Karpas-422 (cell line): ENCODE measurements at places on chromosomes 11 and 22. TPM values are rescaled to one million over a fixed set of nuclear protein-coding genes. Genes with fewer than 3 reads are reported as not detected.
A peak's percentile ranks its signal among the peaks of the same experiment; 100 is the strongest.

The TIMM8B gene
- total RNA-seq: 53.3 and 73.4 TPM in 2 replicates

The OR9I1 gene
- not detected in 2 replicates for total RNA-seq

The MS4A6E gene
- total RNA-seq: not detected in 2 replicates

The ZNRF3 gene
- total RNA-seq: 0.04 and 0.19 TPM in 2 replicates

The OR8G1 gene
- total RNA-seq: not detected in 2 replicates

The UCP3 gene
- total RNA-seq: 3.0 and 4.0 TPM in 2 replicates

The OR4A16 gene
- total RNA-seq: not detected in 2 replicates

The RAG2 gene
- not detected in 2 replicates for total RNA-seq

DNA sequence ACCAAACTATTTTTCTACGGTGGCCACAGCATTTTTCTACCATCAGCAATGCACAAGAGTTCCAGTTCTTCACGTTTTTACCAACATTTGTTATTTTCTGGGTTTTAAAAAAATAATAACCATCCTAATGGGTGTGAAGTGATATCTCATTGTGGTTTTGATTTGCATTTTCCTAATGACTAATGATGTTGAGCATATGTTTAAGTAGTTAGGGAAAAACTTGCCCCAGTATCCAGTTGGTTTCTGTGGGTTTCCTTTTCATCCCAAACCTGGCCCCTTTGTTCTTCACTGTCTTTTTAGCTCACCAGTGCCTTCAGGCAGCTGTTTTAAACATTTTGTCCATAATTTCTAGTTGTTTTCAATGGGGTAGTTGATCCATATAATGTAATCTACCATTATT lies 14.7 kb upstream of the PTS start:
- no peaks in the 10 kb centered on the region for H3K36me3 ChIP-seq
- H3K27ac ChIP-seq: no peak overlapping the region
- DNase-seq: no peak
- H3K4me3 ChIP-seq: no peak overlapping the region
- H3K4me1 ChIP-seq: no peaks in the 10 kb centered on the region

- H3K4me3 ChIP-seq: no peak overlapping the region
- H3K27ac ChIP-seq: no peak overlapping the region
- H3K4me1 ChIP-seq: no peaks in the 10 kb centered on the region
- no peaks in the 10 kb centered on the region for H3K27me3 ChIP-seq
- no peak for DNase-seq
- H3K36me3 ChIP-seq: peaks cover 43% of the 10 kb centered on the region
Observed at GRCh38 chr22:46893281-46894020, 131.0 kb downstream of the TBC1D22A start.

DNA sequence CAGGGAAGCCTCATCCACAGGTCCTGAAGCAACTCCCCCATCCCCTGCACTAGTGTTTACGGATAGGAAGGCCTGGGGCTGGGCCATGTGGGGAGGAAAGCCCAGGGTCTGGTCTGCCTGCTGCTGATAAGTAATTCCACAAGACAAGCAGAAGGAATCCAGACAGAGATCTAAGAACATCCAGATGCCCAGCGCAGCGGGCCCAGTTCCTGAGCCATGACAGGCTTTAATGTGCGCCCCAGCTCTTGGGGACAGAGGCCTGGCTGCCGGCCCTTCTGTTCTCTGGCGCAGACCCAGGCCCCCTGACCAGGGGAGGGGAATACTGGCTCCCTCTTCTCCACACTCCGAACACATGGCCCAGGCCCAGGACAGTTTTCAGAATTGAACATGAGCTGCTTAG lies 28.8 kb upstream of the ETS1 start:
- no peak overlapping the region for H3K4me3 ChIP-seq
- H3K27me3 ChIP-seq: no peaks in the 10 kb centered on the region
- DNase-seq: no peak
- H3K27ac ChIP-seq: no peak overlapping the region

GRCh38 chr22:30516273-30516672 lies 10.8 kb upstream of the SEC14L4 start:
- no peak overlapping the region for H3K27ac ChIP-seq
- H3K4me1 ChIP-seq: no peaks in the 10 kb centered on the region
- no peak for DNase-seq
- H3K27me3 ChIP-seq: no peaks in the 10 kb centered on the region
- no peak overlapping the region for H3K4me3 ChIP-seq

GRCh38 chr11:38345286-38345685 lies 1747.2 kb upstream of the RAG2 start:
- no peak overlapping the region for H3K4me3 ChIP-seq
- H3K4me1 ChIP-seq: no peaks in the 10 kb centered on the region
- DNase-seq: no peak

- no peaks in the 10 kb centered on the region for H3K36me3 ChIP-seq
- no peaks in the 10 kb centered on the region for H3K4me1 ChIP-seq
- no peak overlapping the region for H3K4me3 ChIP-seq
- no peaks in the 10 kb centered on the region for H3K27me3 ChIP-seq
- DNase-seq: no peak
- H3K27ac ChIP-seq: no peak overlapping the region
Observed at GRCh38 chr11:376531-377173, 7.4 kb downstream of the B4GALNT4 start.

DNA sequence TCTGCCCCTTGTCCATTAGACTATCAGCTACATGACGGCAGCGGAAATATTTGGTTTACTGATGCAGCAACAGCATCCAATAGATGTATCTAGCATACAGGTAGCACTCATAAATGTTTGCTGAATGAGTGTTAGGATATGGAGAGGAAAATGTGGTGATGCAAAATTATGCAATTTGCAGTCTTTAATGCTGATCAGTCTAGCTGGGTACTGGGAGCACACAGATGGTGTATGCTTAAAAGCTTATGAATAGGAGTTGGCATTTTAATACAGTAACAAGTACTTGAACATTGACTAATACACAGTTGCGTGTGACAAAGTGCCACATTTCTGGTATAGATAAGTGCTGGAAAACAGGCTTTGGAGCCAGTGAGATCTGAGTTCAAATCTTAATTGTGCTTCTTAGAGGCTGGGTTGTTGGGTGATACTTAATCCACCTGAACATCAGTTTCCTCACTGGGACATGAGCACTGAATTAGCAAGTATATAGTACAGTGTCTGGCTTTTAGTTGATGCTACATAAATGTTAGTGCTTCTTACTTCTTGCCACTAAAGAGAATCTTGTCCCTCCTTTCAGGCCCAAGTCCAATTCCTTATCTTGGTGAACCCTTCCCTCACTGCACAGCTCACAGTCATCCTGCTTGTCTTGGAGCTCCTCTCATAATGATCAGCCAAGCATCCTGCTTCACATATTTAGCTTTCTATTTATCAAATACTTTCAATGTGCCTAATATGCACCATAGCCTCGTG lies 99.6 kb downstream of the TIMP3 start:
- DNase-seq: no peak
- no peaks in the 10 kb centered on the region for H3K36me3 ChIP-seq
- H3K4me1 ChIP-seq: no peaks in the 10 kb centered on the region
- no peak overlapping the region for H3K27ac ChIP-seq

- no peak for DNase-seq
- peaks cover 81% of the 10 kb centered on the region for H3K4me1 ChIP-seq
- no peaks in the 10 kb centered on the region for H3K27me3 ChIP-seq
- H3K27ac ChIP-seq: peak overlapping the region; percentile 96
Observed at GRCh38 chr11:47852053-47852452, 3.9 kb upstream of the NUP160 start.

DNA sequence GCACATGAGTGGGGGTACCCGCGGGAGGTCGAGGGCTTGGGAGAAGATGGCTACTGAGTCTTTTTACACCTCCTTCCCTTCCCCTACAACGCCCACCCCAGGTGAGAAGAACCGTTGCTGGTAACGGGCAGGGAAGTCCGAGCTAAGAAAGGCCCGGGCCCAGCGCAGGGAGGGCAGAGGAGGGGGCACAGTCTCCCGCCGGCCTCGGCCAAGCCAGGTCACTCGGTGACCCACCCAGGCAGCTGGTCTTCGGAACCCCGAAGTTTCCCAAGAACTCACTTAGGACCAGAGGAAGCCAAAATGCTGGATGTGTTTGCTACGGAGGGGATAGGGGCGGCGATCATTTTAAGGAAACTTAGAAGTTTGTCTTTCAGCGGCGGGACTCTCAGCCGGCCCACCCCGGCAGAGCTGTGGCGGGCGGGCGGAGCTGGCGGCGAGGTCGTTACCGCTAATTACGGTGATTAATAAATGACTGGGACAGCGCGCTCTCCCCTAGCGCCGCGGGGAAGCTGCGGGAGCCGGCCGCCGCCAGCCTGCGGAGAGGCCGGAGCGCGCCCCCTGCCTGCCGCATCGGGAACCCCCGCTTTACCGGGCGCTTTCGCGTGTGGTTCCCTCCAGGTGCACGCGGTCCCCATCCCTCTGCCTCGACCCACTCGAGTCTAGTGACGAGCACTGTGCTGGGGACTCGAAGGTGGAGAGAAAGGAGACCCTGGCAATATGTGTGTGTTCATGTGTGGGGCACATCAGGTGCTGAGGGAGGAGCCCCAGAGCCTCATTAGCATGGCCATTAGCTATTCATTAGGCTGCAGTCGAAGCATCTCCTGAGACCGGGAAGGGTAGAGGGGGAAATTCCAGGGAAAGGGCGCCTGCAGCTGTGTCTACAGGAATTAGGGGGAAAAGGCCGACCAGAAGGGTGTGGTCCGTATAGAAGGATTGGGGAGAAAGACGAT lies 945 bp downstream of the ROBO3 start:
- H3K27ac ChIP-seq: no peak overlapping the region
- H3K36me3 ChIP-seq: no peaks in the 10 kb centered on the region
- H3K27me3 ChIP-seq: no peaks in the 10 kb centered on the region
- no peak for DNase-seq
- no peak overlapping the region for H3K4me3 ChIP-seq

DNA sequence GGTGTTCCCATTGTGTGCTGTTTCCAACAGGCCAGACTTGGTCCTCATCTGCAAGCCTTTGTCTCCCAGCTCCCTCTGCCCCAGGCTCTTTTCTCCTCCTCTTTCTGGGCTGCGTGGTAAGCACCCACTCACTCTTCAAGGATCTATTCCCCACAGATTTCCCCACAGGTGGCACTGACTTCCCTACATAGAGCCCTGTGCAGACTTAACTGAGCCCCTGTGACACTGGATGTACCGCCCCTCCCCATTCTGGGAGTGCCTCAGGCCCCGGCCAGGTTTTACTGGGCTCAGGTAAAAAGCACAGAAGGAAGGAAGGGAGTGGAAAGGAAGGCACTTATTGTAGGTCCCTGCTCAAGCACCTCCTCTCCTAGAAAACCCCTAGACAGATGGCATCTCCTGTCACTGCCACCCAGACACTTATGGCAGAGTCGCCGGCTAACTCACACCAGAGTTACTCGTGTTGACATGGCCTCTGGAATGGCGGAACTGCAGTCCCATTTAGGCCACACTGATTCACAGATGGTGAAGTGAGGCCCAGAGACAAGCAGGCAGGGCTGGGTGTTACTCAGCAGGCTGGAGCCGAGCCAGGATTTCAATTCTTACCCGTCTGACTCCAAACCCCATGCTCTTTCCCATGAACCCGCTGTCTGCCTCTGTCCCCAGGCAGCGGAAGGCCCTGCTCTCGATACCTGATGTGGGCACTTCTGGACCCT lies 47.2 kb downstream of the LRRC32 start:
- H3K27me3 ChIP-seq: peaks cover 2% of the 10 kb centered on the region; the same call in 1 of the 2 replicates
- no peak for DNase-seq
- no peak overlapping the region for H3K4me3 ChIP-seq
- peaks cover 17% of the 10 kb centered on the region for H3K4me1 ChIP-seq

DNA sequence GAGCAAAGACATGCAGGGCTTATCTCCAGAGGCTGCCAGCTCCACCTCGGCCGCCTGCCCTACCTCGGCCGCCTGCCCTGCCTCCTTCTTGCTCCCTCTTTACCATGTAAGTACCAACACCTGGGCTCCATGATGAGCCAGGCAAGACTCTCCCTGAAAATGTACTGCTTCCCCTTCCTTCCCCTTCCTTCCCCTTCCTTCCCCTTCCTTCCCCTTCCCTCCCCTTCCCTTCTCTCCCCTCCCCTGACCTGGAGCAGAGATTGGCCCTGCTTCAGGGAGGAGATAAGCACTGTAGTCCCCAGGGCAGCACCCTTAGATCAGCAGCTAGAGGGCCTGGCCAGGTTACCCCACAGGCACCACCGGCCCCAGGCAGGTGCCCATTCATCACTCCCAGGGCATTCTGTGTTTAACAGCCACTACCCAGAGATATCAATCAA lies 25.4 kb upstream of the ADORA2A start:
- H3K4me3 ChIP-seq: peak overlapping the region; percentile 59; the same call in 1 of the 2 replicates
- H3K4me1 ChIP-seq: peaks cover 95% of the 10 kb centered on the region
- peak overlapping the region; percentile 93 for H3K27ac ChIP-seq
- H3K27me3 ChIP-seq: no peaks in the 10 kb centered on the region
- H3K36me3 ChIP-seq: peaks cover 16% of the 10 kb centered on the region; the same call in 1 of the 2 replicates
- DNase-seq: no peak

DNA sequence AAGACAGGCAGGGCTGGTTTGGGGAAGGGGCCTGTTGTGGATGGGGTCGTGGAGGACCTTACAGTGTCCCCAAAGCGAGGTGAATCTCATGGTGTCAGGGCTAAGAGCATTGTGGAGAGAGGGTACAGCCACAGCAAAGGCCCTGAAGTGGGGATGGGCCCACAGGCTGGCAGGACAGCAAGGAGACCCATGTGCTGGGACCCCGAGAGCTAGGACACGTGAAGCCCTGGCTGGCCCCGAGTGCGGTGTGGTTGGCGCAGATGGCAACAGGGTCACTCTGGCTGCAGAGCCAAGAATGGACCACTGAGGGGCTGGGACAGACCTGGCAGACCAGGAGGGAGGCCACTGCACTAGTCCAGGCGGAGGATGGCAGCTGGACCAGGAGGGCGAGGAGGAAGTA lies 30.0 kb upstream of the KCNQ1OT1 start:
- H3K4me1 ChIP-seq: no peaks in the 10 kb centered on the region
- no peak overlapping the region for H3K27ac ChIP-seq
- no peaks in the 10 kb centered on the region for H3K36me3 ChIP-seq
- no peak for DNase-seq
- no peak overlapping the region for H3K4me3 ChIP-seq

DNA sequence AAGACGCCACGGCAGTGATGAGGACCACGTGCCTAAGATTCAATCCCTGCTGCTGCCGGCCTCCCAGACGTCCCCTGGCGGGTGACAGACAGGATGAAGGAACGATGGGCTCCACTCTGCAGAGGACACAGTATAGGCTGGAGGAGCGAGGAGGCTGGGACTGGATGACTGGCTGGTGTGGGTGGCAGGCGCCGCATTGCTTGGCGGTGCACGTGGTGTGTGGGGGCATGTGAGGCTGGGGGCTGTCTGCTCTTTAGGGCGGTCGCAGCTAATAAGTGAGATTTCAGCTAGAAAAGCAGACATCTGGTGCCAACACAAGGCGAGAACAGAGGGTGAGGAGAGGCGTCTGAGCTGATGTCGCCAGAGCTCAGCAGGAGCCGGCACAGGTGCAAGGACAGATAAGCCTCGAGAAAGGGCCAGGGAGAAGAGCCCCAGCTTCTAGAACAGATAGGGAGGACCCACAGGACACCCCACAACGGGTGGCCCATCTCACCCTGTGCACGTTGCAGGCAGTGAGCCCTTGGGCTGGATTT lies 33.2 kb downstream of the TSPAN4 start:
- H3K27me3 ChIP-seq: no peaks in the 10 kb centered on the region
- no peaks in the 10 kb centered on the region; the same call in 1 of the 2 replicates for H3K36me3 ChIP-seq
- H3K4me3 ChIP-seq: no peak overlapping the region
- no peaks in the 10 kb centered on the region for H3K4me1 ChIP-seq

- no peaks in the 10 kb centered on the region for H3K36me3 ChIP-seq
- no peak overlapping the region for H3K4me3 ChIP-seq
- H3K27me3 ChIP-seq: no peaks in the 10 kb centered on the region
- no peaks in the 10 kb centered on the region for H3K4me1 ChIP-seq
- no peak overlapping the region for H3K27ac ChIP-seq
Observed at GRCh38 chr22:39122772-39123470, 25.9 kb downstream of the APOBEC3H start.
